ENCODE measurements at places on chromosomes 1 and 21. TPM values are rescaled to one million over a fixed set of nuclear protein-coding genes. Genes with fewer than 3 reads are reported as not detected.

GRCh38 chr1:170707959-170708655, 44.2 kb downstream of the PRRX1 start:
- no peak for DNase-seq

Gene BMP8B
- 0.31 TPM for total RNA-seq

DNA sequence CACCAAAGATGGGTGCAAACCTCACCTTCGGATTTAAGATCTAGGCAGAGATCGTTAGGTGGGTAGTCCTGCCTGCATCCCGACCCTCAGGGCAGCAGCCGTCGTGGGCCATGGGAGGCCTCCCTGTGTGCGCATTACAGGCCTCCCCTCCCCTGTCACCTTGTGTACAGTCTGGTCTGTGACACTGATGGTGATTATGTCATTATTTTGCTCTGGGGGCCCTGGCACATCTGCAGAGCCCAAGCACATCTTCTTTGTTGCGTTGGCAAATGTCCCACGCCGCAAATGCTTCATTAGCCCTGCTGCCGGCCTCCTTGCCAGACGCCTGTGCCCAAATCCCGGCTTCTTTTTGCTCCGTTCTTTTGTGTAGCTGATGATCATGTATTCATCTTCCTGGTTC, 31.7 kb downstream of the PROX1 start:
- no peak for DNase-seq

GRCh38 chr1:220441211-220441610, 86.7 kb upstream of the MARK1 start:
- no peak for DNase-seq

GRCh38 chr1:17581389-17582123, 42.1 kb downstream of the ARHGEF10L start:
- no peak for DNase-seq

- no peak for DNase-seq
Measured at GRCh38 chr1:117271959-117272358, 61.2 kb upstream of the VTCN1 start.

Gene CAPN8
- not detected for total RNA-seq

Gene CLIC6
- total RNA-seq = 1.7 TPM

DNA sequence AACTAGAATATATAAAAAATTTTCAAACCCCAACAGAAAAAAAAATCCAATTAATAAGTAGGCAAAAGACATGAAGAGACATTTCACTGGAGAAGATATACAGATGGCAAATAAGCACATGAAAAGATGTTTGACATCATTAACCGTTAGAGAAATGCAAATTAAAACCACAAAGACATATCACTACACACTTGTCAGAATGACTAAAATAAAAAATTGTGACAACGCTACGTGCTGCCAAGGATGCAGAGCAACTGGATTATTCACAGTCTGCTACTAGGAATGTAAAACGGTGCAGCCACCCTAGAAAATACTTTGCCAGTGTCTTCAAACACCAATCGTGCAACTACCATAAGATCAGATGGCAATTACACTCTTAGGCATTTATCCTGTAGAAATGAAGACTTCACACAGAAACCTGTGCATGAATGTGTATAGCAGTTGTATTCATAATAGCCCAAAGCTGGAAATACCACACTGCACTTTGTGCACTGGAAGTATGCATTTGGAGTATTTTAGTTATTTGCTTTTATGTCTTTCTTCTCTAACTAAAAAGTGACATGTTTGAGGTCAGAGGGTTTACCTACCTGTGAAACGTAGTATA, 75.3 kb upstream of the PALMD start:
- DNase-seq = no peak

GRCh38 chr1:26518355-26518754, 11.2 kb upstream of the RPS6KA1 start:
- DNase-seq = no peak

- no peak for DNase-seq
Measured at GRCh38 chr1:28136922-28137613, 39.4 kb downstream of the PTAFR start.

DNA sequence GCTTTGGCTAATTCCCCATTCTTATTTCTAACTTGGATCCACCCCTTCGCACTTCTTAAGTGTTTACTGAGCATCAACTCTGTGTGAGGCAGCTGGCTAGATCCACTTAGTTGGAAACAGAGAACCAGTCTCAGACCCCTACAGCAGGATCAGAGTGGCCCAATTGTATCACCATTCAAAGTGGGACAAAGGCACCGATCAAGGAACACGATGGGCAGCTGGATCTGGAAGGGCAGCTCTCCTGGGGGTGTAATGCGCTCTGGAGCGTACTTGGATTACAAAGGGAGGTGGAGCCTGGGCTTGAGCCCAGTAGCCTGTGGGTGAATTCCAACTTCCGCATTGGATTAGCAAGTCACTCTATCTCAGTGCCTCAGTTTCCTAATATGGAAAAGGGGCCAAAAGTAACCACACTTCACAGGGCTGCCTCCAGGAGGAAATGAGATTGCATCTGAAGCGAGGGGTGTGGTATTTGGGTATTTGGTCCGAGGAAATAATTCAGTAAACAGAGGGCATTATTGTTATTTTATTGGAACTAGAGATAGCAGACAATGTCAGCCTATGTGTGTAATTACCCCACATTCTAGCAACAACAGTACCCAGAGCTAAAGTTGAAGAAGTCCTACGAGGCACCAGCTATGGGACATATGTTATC, 11.9 kb downstream of the ECE1 start:
- DNase-seq = no peak

GRCh38 chr1:192225703-192226102, 67.4 kb downstream of the RGS18 start:
- DNase-seq = no peak

Gene LCE3E
- not detected for total RNA-seq

DNA sequence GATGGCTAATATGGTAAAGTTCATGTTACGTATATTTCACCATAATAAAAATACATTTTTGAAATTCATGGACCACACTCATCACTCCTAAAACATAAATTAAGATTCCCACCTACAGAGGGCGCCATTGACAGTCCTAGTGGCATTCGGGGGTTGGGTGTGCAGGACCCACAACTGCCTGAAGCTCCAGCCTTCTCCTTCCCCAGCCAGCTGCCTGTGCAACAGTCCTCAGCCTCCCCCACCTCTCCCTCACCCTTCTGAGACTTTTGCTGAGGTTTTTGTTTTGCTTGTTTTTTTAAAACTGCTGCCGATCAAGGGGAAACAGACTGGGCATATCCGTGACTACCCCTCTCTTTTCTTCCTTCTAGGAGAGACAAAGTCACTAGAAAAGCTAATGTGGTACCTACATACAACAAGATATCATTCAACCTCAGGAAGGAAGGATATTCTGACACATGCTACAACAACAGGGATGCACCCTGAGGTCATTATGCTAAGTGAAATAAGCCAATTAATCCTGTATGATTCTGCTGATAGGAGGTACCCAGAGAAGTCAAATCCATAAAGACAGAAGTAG, 9.2 kb upstream of the EVA1C start:
- DNase-seq = no peak

Gene PLEKHO1
- 80.1 TPM for total RNA-seq

- no peak for DNase-seq
Measured at GRCh38 chr1:180194546-180195207, 35.4 kb upstream of the LHX4 start.

DNA sequence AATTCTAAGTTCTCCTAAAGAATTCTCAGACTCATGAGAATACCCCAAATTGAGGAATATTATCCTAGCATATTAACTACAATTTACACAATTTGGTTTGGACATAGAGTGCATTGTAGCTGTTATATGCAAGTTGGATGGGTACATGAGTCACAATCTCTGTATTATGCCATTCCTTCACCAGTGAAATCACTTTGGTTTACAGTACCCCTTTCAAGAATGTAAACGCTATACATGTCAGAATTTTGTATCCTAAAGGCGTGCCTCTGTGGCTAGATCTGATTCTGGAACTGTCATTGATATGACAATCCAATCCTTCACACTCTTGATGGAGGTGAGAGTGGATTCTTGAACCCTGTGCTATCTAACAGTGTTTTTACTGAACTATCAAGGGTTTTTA, 6.7 kb upstream of the IL10RB start:
- DNase-seq = no peak

GRCh38 chr1:167905671-167906070, 8.3 kb downstream of the ADCY10 start:
- no peak for DNase-seq

Gene SYTL1
- 41.0 TPM for total RNA-seq

Gene CCDC24
- 13.8 TPM for total RNA-seq

- DNase-seq = no peak
Measured at GRCh38 chr1:115401676-115402075, 63.6 kb upstream of the NGF start.

- no peak for DNase-seq
Measured at GRCh38 chr1:232754930-232755329, 50.3 kb upstream of the MAP10 start.

DNA sequence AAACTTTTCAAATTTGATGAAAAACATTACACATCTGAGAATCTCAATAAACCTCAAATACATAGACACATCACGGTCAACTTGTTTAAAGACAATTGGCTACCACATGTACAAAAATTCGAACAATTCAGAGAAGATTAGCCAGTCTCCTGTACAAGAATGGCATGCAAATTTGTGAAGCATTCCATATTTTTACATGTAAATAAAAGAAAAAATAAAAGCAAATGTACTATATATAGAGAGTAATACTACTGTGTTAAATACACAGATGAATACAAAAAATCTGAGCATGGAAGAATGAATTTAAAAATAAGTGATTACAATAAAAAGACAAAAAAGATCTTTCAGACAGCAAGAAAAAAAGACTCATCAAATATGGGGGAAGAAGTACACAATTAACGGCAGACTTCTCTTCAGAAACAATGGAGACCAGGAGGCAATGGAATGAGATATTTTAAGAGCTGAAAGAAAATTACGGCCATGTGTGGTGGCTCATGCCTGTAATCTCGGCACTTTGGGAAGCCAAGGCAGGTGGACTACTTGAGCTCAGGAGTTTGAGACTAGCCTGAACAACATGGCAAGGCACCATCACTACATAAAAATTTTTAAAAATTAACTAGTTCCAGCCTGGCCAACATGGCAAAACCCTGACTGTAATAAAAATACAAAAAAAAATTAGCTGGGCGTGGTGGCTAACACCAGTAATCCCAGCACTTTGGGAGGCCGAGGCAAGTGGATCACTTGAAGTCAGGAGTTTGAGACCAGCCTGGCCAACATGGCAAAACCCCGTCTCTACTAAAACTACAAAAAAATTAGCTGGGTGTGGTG, 23.2 kb downstream of the HAX1 start:
- no peak for DNase-seq

GRCh38 chr1:247360991-247361731, 29.5 kb upstream of the ZNF496 start:
- no peak for DNase-seq

- no peak for DNase-seq
Measured at GRCh38 chr1:190479050-190479397, 1.4 kb upstream of the BRINP3 start.

Gene RAD54L
- 11.7 TPM for total RNA-seq

Gene SLC16A4
- 13.7 TPM for total RNA-seq

GRCh38 chr1:209356976-209357377, 226.5 kb upstream of the CAMK1G start:
- DNase-seq = no peak

GRCh38 chr1:26579681-26580111, 50.1 kb downstream of the RPS6KA1 start:
- no peak for DNase-seq

GRCh38 chr1:180909005-180909414, 3.7 kb upstream of the KIAA1614 start:
- no peak for DNase-seq

Gene OR2T33
- total RNA-seq = not detected

GRCh38 chr1:30522031-30523004, 201.1 kb downstream of the MATN1 start:
- DNase-seq = no peak

DNA sequence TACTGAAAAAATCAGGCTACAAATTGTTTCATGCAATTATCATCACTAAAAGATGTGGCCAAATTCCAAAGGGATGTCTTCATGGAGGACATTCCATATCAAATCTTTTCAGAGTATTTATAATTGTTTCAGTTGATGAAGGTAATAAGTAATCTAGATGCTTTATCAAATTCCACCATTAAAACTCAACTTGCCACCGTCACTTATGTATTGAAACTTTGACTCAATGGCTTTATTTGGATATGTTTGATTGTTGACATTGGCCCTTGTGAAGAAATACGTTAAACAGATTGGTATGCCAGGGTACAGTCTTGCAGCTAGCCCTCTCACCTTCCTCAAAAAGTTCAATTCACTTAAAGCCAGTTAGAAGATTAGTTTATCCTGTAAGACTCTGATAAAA, 32.2 kb upstream of the PALMD start:
- no peak for DNase-seq

DNA sequence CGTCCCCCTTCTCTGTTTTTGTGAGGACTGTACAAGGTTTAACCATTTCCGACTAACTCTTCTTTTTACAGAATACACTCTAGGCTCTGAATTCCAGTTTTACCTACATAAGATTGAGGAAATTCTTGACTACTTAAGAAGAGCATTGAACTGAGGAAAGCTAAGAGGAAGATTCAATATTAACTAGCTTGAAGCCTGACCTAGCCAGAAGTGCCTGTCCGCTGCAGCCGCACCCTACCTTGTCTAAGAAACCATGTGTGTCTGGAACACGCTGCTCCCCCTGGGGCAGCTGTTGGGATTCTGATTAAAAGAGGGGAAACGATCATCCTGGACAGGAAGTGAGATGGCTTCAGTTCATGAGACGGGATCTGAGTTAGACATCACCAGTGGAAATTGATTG, 28.9 kb downstream of the CA6 start:
- no peak for DNase-seq

GRCh38 chr1:52332411-52332810, 33.6 kb downstream of the CC2D1B start:
- DNase-seq = no peak

- no peak for DNase-seq
Measured at GRCh38 chr1:204977318-204977717, 65.7 kb upstream of the CNTN2 start.

Data from mesothelial cell of epicardium (in vitro differentiated cells).